ENCODE measurements at places on chromosomes 2 and 18.
A peak's percentile ranks its signal among the peaks of the same experiment; 100 is the strongest.

DNA sequence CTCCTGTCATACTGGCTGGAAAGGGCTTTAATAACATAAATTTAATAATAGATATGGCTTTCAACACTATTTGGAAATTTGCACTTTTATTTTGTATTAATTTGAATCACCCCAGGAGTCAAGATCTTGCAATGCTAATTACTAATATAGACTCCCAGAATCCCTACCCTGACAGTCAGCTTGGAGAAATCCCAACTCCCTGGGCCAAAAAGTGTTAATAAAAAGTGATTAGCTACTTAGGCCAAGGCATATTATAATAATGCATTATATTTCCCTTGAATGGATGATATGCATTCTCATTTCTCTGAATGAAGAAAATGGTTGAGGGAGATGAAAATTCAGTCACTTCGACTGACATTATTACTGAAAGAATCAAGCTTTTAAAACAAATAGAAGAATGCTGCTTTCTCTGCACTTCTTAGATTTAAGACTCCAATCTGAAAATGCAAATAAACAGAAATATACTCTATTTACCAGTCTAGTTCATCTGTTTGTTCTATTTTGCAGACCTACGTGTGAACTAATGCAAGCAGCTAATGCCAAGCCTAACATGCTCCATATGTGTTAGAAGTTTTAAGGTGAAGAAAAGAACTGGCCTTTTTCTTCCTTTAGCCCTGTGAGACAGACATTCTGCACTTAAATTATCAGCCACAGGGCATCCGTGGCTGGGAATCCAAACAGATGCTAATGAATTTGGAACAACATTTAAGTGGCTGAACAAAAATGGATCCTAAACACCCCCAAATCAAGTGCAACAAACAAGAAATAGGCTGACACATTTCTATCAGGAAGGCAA lies 33.9 kb upstream of the INSIG2 start:
- no peak for DNase-seq

DNA sequence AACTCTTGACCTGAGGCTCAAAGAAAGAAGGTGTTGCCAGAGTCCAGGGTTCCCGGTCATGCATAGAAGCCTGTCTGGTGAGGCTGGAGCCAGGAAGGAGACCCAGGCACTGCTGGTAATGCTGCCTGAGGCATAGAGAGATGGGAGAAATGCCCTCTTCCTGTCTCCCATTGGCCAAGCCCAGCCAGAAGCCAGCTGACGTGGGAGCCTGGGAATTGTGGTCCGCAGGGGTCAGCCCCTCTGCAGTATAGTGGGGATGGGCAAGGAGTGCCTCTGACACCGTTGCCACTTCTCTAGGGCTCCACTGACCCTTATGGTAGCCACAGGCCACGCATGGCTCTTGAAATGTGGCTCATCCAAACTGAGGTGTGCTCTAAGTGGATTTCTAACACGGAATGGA lies 95.7 kb downstream of the CTIF start:
- no peak for DNase-seq

- no peak for DNase-seq
Observed at GRCh38 chr2:43185146-43185545, 41.3 kb downstream of the ZFP36L2 start.

GRCh38 chr2:63723709-63724108 lies 118.0 kb upstream of the UGP2 start:
- DNase-seq, result no peak

DNA sequence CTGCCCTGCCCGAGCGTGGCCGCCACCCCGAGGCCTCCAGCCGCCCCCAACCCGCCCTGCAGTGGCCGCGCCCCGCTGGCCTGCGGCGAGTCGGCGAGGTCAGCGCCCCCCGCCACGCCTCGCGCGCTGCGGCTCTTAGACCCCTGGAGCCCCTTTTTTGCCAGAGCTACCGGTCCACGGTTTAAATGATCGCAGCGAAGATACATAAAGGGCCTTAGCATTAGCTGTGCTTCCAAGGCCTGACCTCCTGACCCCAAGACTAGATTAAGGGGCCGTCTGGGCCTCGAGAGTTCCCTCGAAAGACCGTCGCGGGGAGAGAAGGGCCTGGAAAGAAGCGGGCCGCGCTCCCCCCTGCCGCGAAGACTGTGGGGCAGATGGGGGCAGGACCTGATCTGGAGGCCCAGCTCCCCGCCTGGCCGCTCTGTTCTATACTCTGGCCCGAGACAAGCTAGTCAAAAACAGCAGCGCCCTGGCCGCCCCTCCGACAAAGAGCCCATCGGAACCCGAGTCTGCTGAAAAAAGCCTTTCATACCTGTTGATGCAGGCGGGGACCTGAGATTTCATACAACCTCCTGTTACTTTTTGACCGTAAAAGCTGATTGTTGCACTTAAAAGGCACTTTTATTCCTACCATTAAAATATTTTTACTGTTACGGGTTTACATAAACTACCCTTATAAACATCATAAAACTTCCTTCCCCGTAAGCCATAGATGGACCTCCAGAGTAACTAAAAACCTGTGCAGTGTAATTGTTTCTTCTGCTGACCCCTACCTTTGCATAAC lies 68.7 kb upstream of the PSMD14 start:
- no peak for DNase-seq

GRCh38 chr2:193837111-193837738 lies 1642.5 kb upstream of the TMEFF2 start:
- DNase-seq, result no peak

GRCh38 chr2:191202209-191202721 lies 42.9 kb upstream of the MYO1B start:
- no peak for DNase-seq

DNA sequence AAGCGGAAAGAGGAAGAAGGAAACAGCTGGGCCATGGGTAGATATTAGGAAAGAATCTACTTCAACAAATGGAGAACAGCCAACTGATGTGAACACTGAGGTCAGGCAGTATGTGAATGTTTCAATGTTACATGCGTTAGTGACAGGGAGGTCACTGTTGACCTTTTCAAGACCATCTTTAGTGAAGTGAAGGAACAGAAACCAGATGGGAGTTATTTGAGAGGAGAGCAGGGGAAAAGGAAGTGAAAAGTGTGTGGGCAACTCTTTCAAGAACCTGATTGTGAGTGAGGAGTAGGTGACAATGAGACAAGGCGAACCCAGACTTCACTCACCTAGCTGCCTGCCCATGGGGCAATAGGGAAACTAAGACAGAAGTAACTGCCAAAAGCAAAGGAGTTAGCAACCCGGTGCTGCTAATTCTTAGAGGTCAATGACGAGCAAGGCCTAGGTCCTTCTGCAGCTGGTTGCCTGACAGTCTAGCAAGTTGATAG lies 67.0 kb downstream of the SP3 start:
- DNase-seq, result no peak

DNA sequence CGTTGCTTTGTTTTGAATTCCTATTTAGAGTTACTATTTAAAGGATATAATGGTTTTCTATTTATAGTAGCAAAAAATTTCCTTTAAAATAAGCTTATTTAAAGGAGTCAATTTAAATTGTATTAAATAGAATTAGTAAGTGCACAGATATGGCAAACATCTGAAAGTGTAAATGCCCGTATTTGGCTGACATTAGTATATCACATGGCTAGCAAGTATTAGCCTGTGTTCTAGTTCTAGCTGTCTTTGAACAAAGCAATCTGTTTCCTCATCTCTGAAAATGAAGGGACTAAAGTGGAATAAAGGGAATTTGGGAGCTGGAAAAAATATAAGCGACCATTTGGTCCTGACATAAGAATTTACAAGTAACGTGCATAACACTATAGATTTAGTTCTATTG lies 32.2 kb downstream of the PELI1 start:
- no peak for DNase-seq

DNA sequence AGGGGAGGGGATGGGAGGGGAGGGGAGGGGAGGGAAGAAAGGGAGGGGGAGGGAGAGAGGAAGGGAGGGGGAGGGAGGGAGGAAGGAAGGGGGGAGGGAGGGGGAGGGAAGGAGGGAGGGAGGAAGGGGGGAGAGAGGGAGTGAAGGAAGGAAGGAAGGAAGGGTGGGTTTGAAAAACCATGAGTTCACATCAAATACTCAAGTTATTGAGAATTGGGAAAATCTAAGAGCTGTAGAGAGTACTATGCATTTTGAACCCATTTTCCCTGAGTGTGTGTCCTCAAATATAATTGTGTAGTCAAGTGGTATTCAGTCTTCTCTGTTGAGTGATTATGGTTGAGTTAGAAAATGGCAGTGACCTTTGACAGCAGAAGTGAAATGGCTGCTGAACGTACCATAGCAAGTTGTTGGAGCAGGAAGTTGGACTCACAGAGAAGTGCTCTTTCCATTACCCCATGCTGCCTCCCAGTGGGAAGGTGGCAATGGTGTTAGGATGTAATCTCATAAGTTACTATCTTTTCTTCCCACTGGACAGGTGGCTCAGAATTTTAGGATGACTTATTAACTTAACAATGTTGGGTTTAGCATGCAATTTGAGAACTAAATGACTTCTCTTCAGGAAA lies 214.6 kb downstream of the SETBP1 start:
- peak; percentile 40 for DNase-seq

DNA sequence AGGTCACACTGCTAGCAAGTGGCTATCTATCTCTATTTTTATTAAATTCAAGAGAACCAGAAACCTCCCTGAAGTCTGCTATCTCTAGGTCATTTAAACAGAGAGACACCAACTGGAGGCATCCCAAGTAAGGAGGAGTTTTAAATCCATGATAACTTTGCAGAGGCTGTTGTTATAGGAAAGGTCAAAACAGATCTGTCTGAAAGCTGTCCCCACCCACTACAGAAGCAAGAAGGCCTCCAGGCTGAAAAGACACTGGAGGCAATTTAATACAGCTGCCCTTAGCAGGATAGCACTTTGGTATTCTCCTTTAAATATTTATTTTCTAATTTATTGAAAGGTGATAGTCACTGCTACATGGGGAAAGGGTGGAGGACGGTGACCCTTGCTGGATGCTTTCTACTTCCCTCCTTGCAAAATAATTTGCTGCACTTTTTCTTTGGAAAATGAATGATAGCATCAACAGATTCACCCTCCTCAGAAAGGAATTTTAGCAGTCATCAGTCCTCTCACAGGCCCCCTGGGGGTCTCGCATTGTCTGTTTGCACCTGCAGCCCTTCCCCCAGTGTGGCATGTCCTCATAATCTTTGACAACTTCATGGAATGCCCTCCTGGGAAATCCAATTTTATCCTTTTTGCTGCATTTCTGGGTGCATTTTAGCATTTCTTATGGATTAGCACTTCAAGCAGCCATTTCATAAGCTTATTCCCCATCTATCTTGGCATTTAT lies 429.5 kb upstream of the TNP1 start:
- peak; percentile 35 for DNase-seq

DNA sequence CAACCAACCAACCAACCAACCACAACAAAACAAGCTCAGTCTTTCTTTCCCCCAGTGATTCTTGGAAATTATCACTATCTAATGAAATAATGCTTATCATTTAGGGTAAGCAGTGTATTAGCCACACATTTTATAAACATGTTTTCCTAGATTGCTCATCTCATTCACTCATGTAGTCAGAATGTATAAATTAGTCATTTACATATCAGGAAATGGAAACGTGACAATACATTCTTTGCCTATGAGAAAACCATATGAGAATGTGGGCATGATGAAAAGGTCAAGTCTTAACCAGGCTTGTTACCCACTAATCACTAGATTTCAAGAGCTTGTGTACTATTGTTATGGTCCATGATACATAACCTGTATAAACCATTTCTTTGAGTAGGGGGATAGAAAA lies 1583.4 kb upstream of the PIK3C3 start:
- no peak for DNase-seq

DNA sequence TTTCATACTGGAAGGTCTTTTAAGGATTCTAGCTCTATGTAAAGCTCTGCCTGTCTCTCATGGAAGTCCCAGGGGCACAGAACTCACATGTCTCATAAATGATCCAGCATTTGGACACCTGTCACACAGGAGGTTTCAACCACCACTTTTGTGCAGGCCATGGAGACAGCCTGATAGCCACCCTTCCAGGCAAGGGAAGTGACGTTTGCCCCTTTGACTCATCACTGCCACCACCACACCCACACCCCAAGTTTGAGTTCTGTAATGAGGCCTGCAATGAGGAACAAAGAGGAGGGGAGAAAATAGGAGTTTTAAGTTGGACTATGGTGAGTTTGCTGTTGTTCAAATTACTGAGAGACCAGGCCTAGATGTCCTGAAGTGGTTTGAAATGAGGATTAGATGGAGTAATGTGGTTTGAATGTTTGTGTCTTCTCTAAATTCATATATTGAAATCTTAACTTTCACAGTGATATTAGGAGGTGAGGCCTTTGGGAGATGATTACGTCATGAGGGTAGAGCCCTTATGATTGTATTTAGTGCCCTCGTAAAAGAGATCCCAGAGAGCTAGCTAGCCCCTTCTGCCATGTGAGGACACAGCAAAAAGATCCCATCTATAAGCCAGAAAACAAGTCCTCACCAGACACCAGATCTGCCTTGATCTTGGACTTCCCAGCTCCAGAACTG lies 175.3 kb upstream of the EPHA4 start:
- no peak for DNase-seq

GRCh38 chr18:13369756-13370510 lies 151.4 kb downstream of the LDLRAD4 start:
- no peak for DNase-seq

DNA sequence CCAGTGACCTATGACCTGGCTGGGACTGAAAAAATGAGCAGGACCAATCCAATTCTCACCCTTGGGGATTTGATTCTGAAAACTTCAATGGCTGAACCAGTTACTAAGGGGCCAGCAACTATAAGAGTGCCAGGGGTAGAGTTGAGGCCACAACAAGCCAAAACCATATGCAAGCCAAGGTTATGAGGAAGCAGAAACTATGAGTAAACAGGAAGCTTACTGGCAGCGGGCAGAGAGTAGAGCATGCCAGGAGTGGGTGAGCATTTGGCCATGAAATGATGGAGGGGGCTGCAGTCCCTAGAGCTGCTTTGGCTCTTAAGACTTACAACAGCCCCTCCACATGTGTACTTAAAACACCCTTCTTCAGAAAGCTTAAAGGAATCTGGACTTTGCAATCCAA lies 82.4 kb downstream of the RBMS1 start:
- no peak for DNase-seq

DNA sequence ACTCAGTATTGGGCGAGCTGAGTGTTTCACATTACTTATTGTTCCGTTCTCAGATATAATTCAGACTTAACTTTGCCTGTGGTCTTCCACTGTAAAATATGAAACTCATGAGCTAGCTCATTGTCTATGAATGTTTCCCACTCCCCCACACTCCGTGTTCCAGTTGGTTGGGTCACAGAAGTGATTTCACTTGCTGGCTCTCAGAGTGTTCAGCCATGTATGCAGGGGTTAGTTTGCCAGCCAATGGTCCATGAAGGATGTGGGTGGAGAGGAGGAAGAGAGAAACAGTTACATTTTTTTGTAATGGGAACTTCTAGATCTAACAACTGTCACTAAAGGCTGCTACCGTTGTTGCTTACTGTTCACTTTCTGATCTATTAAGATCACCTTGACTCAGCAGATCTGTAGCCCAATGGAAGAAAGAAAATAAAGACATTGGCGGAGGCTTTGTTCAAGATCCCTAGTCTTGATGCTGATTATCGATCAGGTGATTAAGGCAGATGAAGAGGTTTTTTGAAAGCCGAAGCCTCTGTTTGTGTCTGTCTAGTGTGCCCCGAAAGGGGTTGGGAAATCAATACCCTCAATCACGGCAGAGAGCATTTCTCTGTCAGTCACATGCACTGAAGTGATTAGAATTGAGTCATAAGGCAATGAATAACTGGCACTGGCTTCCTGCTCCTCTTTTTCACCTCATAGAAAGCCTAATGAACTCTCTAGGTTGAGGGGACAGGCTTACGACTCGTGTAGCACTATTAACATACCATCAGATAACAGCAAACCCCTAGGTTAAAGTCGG lies 279.7 kb upstream of the FIGN start:
- no peak for DNase-seq

- DNase-seq, result no peak
Observed at GRCh38 chr2:74130211-74130995, 17.3 kb downstream of the BOLA3 start.

GRCh38 chr2:773256-774160 lies 96.3 kb upstream of the TMEM18 start:
- DNase-seq, result no peak

Measured in heart left ventricle (tissue), 16 donors.